NCI-H1105 (cell line): ENCODE measurements at places on chromosomes 5 and 9.

- no peak for DNase-seq
Measured at GRCh38 chr5:96699186-96699820, 37.1 kb downstream of the CAST start.

GRCh38 chr9:109251080-109251775, 69.6 kb downstream of the EPB41L4B start:
- peak; percentile 29 for DNase-seq

DNA sequence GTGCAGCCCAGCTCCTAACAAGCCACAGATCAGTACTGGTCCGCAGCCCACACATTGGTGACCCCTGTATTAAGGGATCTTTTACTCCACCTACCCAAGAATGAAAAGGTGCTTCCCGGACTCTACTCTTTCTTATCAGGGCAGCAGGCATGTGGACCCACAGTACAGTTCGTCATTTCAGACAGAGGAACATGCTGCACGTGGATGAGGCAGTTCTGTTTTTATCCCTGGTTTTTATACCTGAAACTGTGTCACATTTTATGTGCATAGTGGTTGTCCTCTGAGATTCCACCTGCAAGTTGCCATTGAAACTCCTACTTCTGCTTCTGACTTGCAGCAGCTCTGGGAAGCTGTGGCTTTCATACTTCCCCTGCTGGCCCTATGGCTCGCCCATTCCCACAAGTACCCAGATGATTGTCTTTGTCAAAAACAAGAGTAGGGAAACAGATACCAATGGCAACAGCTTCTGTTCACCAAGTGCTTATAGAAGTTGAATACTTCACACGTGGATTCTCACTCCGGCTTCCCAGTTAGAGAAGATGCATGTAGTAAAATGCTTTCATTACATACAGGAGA, 208.0 kb downstream of the TRIO start:
- no peak for DNase-seq

GRCh38 chr5:1103505-1104326, 8.1 kb downstream of the SLC12A7 start:
- DNase-seq: no peak

DNA sequence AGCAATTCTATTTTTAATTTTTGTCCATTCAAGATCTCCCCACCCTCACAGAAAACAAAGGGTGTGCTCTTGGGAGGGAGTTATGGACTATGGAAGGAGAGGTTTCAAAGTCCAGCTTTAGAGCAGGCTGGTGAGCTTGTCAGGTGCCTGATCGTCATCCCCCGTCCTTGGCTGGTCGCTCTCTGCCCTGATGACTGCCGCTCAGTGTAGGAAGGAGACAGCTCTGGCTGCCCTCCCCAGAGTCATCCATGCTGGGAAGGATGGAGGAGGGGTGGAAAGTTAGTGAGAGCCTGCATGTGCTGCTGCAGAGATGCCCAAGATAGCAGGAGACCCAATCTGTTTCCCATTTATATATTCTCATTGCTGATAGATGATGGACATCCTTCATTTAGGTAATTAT, 96.6 kb downstream of the NLN start:
- DNase-seq: no peak

- peak; percentile 92 for DNase-seq
Measured at GRCh38 chr9:96875461-96876142, 21.3 kb upstream of the ZNF782 start.

DNA sequence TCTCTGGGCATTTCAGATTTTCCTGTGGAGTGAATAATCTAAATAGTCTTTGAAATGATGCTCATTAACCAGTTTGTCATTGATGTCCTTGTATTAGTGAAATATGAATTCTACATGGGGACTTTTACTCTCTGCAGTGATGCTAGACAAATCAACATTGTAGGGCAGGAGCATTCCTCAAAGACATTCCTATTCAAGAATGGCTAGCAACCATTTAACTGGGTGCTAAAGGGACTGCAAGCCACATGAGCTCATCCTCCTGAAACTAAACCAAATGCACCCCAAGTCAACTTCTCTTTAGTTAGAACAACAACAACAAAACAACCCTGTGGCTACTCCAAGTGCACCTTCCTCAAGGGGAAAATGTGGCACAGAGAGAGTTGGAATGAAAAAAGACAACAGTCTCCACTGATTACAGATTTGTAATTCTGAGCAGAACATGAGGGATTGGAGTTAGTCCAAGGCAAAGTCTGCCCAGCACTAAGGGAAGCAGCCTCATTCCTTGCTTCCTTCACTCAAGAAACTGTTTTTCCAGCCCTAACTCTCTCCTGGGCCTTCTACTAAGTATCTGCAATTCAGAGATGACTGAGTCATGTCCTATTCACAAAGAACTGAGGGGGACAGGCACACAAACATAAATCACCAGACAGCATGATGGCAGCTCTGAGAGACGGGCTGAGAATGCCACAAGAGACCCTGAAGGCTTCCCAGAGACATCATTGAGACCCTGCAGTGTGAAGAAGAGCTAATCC, 82.0 kb upstream of the WWC1 start:
- DNase-seq: no peak

- no peak for DNase-seq
Measured at GRCh38 chr5:56447232-56447631, 214.1 kb upstream of the ANKRD55 start.

DNA sequence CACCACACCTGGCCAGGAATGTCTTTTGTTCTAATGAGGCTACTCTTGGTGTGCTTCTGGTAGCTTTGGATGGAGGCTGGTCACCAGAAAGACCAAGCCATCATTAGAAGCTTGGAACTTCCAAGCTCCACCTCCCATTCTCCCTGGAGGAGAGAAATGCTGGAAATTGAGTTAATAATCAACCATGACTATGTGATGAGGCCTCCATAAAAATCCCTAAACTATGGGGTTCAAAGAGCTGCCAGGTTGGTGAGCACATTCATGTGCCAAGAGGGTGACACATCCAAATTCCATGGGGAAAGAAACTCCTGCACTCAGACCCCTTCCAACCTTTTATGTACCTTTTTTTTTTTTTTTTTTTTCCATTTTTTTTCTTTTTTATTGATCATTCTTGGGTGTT, 105.5 kb upstream of the SPATA31C2 start:
- no peak for DNase-seq
